ENCODE measurements at places on chromosomes 12 and 14.

DNA sequence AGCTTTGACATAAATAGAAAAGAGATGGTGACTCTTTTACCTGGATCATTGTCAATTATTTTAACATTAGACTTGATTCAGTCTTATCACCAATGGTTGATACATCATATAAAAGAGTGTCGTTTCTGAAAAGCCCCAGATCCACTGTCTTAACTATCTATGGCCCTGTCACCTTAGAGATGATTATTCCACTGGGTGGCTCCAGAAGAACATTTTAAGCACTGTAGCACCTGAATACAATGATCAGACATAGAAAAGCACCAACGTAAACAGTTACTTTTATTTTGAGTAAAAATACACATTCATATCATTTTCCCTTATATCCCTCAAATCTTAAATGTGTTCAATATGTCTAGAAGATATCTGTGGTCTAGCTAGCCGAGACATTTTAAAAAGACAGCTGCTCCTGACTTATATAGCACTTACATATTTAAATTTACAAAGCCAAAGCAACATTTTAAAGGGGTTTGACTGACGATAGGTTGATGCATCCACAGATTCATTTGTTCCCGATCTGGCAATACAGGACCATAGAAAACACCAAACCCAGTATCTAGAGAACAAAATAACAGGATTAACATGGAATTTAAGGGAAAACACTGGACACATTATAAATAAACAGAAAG lies 32.9 kb downstream of the TSPAN8 start:
- DNase-seq, result no peak

DNA sequence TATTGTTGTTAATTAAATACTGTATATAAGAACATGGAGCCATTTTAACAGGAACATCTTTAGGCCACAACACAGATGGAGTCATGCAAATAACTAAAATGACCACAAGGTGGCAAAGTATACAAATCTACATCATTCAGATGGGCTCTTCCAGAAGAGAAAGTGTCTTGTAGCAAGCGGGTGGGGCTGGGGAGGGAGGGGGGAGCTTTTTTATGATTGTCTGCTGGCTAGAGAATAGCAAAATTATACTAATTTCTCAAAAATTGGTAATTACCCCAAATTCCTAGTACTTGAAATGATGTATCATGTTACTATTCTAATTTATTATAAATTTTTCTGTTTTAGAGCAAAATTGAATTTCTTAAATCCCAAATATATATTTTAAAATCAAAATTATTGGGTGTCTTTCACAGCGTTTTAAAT lies 378.7 kb downstream of the PRKD1 start:
- DNase-seq, result no peak

DNA sequence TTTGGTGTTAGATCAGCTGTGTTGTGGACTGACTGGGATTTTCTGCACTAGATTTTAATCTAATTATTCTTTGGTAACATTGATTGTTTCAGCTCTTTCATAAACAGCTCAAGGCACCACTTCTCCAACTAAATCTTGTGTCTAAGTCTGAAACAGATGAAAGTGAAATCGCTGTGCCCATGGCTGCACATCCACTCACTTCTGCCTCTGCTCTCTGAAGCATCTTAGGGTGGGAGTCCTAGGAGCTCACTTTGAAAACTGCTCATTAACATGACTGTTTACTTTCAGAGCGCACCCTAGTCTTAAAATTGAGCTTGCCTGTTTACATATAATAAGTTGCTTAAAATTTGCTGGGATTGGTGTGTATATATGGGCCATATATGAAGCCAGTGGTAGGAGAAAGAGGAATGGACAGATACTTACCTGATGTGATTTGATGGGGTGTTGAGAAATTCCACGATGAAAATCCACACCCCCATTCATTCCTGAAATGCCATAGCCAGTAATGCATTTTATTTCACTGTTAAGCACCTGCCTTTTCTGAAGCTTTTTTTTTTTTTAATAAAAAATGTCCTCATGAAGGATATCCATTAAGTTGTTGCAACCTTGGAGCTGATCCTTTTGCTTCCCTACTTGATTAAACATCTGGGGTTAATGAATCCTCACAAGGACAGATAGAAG lies 52.8 kb downstream of the PPFIBP1 start:
- DNase-seq, result no peak

DNA sequence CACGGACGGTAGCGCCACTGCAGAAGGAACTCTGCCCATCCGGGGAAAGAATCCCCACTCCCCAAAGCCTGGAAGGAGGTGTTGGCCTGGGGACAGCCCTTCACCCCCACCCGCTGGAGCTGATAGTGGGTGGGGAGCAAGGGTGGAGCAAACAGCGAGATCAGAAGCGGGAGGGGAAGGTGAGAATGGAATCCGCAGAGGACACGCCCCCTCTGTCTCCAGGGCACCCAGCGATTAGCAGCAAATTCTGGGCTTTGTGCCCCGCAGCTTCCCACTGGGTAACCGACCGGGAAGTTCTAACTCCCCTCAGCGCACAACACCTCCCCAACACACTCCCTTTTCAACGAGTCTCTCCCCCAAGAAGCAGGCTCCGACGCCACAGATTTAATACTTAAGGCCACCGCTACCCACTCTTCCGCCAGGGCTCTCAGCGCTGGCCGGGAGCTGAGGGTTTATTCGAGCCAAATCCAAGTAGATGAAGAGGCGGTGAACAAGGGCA lies 1.4 kb downstream of the SLC25A29 start:
- peak; percentile 21 for DNase-seq

GRCh38 chr12:30813525-30814294 lies 59.0 kb upstream of the CAPRIN2 start:
- no peak for DNase-seq

DNA sequence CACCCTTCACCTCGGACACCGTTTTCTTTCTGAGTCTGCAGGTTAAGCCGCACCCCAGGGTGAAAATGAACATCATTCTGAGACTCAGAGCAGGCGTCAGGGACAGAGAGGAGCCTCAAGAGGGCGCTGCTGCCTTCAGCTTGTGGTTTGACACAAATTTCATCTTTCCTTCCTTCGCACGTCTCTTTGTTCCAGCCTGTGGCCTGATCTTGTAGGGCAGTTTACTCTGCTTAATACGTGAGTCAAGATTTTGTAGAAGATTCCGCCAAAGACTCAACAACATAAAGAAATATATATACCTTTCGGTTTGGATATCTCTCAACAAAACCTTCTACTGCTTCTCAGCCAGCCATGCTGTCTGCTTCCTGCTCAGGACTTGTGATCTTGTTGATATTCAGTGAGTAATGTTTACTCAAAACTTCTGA lies 329.3 kb upstream of the OR4E1 start:
- peak; percentile 68 for DNase-seq

DNA sequence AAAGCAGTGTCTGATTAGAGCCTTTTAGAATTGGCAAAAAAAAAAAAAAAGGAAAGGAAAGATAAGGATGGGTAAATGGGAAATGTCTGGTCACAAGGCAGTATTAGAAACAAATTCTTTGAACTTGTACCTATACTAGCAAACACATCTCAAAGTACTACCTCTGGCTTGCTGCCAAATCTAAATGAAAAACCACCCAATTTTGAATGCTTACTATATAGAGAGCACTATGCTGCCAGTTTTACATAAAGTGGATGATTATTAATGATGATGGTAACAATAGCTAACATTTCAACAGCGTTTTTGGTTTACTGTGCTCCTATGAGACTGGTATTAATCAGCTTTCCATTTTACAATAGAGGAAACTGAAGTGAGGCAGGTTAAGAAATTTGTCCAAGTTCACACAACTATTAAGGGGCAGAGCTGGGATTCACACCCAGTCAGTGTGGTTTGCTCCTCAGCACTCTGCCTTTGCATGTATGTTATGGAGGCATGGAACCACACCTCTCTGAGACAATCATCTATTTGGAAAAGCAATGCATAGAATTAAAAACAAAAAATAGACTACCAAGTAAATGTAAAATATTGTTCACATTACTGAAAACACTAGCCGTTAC lies 34.2 kb downstream of the ATP2B1 start:
- DNase-seq, result no peak

DNA sequence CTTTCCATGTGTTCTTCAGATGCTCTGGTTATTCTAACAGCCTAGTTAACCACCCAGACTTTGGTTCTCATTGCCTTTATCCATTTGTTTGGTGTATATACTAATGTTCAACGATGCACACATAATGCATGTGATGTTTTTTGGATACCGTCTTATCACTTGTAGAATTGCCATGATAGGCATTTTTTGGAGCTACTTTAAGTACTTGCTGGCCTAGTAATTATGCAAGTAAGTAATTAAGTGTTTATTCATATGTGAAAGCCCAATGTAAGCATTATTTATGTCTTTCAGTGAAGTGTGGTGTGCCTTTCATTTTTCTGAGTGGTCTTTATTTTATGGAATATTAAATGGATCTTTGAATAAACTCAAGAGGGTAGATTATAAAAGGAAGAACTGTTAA lies 14.2 kb downstream of the RAP1B start:
- no peak for DNase-seq

DNA sequence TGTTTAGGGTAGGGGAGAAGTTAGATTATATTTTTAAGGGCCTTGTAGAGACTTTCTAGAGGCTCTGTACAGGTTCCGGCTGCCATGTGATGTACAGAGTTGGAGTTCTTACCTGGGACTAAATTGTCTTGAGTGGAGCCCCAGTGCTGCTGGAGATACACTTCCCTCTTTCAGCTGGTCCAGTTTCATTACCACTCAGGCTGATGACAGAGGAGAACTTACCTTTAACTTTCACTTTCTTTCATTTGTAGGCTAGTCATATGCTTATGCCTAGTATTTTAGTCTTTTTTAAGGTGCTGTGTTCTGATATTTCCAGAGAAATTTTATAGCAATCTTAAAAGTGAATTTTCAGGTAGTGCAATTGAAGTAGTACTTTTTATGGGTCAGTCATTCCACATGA lies 117.3 kb downstream of the ERC1 start:
- DNase-seq, result no peak

DNA sequence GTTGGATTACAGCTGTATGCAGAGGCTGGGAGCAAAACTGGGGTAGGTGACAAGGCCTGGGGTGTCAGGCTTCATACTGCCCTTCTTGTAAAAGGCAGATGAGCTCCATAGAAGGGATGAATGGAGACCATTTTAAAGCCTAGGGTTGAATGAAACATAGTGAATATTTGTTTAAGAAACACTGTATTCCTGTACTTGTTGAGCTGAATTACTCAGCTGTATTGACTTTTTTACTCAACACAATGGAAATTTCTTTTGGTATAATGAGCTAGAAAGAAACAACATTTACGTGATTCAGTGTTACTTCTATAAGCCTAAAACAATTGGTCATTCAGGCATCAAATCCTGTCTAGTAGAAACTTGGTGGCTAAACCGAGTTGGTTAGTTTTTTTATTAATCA lies 14.1 kb downstream of the ATP6V0A2 start:
- no peak for DNase-seq

DNA sequence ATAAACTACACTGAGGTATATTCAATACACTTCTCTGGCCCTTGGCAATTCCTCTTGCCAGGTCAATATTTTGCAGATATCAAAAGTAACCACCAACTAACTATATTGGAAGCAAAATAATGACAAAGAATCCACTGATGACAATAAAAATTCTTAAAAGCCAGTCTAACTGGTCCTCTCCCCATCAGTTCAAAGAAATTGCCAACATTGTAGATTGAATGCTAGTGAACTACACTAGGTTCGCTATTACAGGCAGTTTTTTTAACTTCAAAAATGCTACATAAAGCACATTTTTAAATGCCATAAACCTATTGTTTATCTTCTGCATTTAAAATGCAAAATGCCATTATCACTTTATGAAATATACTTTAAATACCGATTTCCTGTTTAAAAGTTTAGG lies 4.0 kb downstream of the CDK17 start:
- DNase-seq, result no peak

GRCh38 chr12:11813438-11813813 lies 164.0 kb downstream of the ETV6 start:
- no peak for DNase-seq

DNA sequence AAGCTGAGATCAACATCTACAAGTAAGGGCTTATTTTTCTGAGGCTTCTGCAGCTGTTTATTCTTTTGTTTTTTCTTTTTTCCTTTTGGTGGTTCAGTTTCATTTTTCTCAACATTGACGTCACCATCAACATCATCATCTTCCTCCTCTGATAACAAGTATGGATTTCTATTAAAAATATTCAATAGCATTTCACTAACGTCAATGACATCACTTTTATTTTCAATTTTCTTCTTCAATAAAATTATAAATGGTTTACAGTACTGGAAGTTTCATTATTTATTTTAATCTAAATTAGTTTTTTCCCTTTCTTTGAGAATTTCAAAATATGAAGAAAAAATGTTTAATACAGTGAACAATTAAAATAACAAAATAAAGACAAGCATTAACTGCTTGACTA lies 23.9 kb downstream of the NEMF start:
- no peak for DNase-seq

- no peak for DNase-seq
Measured at GRCh38 chr12:38159092-38159551, 157.5 kb upstream of the ALG10B start.

GRCh38 chr12:75478116-75478794 lies 2.3 kb upstream of the GLIPR1 start:
- peak; percentile 69 for DNase-seq

GRCh38 chr12:94743174-94743573 lies 92.8 kb upstream of the TMCC3 start:
- DNase-seq, result no peak

DNA sequence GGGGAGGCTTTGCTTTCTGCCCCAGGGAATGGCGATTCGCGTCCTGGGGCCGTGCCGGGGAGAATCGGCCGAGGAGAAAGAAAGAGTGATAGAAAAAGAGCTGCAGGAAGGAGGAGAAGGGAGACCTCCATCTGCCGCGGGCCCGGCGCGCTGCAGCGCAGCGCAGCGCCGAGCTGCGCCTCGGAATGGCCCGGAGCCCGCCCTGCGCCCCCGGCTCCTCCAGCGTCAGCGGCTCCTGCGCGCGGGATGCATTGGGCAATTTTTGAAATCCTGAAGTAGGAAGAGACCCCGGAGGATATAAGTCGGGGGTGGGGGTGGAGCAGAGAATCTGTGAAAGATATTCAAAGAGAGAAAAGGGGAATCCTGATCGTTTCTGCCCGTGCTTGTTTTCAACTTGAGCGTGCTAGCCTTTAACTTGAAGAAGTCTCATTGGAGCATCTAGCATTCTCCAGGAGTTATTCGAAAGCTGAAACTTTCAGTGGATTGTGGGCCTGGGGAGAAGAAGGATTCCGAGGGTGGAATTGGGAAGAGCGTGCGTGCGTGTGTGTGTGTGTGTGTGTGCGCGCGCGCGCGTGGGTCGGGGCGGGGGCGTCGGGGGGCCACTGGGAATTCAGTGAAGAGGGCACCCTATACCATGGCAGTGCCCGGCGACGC lies 441 bp downstream of the PDE3A start:
- DNase-seq, result no peak

- no peak for DNase-seq
Measured at GRCh38 chr12:6189028-6189427, 11.2 kb upstream of the CD9 start.

DNA sequence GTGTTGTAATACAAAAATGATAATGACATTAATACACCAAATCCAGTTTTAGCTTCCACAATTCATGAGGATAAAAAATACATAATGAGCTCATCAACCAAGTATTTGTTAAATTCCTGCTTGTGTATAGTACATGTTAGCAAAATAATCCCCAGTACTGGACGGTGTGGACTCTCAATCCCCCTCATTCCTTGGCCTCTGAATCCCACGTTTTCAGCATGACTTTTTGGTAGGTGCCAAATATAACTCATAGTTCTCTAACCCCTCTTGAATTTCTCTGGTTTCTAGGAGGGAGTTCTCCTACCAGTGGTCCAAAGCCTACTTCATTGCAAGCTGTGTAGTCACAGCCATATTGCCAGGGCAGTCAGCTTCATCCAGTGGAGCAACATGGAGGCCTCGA lies 41.4 kb upstream of the EPS8 start:
- no peak for DNase-seq
